PC-3 (cell line): ENCODE measurements at places on chromosomes 1 and 21.

- H3K27ac ChIP-seq: no peak overlapping the region
- no peak overlapping the region for H3K4me3 ChIP-seq
- no peaks in the 10 kb centered on the region for H3K4me1 ChIP-seq
Measured at GRCh38 chr1:223244366-223245103, 101.5 kb upstream of the TLR5 start.

DNA sequence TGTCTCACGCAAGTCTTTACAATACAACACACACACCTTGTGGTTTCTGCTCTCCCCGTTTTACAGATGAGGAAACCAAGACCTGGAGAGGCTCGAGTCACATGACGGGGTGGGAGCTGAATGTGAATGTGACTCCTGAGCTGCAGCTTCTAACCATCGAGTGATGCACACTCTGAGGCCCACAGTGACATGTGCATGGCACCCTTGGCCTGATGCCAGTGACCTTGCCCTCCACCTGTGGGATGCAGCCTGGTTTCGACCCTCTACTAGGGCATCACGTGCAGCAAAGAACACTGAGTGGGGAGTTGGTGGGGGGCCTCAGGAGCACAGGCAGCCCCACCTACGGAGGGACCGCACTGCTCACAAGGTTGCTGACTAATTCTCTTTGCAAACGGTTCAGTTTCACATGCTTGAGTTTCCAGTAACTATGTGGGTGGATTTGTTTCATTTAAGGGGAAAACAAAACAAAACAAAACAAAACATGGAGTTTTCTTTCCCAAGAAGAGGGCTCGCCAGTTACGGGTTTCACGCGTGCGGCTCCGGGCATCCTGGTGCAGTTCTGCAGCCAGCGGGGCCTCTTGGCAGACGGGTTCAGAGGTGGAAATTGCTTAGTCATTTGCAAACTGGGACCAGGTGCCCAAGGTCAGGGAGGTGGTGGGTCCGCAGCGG, 22.9 kb downstream of the SPSB1 start:
- H3K4me3 ChIP-seq: no peak overlapping the region
- no peaks in the 10 kb centered on the region for H3K36me3 ChIP-seq
- H3K27me3 ChIP-seq: no peaks in the 10 kb centered on the region
- no peak overlapping the region; the same call in 1 of the 2 replicates for H3K27ac ChIP-seq

DNA sequence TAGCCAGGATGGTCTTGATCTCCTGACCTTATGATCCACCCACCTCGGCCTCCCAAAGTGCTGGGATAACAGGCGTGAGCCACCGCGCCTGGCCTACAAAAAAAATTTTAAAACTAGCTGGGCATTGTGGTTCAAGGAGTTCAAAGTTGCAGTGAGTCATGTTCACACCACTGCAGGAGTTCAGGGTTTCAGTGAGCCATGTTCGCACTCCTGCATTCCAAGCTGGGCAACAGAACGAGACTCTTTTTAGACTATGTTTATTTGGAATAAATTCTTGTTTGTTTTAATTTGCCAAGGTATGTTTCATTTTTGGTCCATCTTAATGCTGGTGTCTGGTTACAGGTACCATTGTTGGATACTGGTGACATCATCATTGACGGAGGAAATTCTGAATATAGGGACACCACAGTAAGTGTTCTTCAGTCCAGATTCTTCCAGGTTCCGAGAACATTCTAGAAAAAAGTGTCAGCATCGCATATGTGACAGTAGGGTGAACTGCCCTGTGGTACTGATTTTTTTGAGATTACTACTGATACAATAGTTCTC, 3.9 kb downstream of the PGD start:
- no peaks in the 10 kb centered on the region for H3K27me3 ChIP-seq
- H3K4me1 ChIP-seq: peaks cover 21% of the 10 kb centered on the region
- peaks cover 42% of the 10 kb centered on the region for H3K36me3 ChIP-seq
- DNase-seq: no peak
- no peak overlapping the region for H3K27ac ChIP-seq

GRCh38 chr1:212561501-212561931, 47.0 kb upstream of the ATF3 start:
- DNase-seq: peak; percentile 96
- peak overlapping the region; percentile 63 for H3K27ac ChIP-seq
- H3K4me3 ChIP-seq: peak overlapping the region; percentile 41
- H3K36me3 ChIP-seq: no peaks in the 10 kb centered on the region
- no peaks in the 10 kb centered on the region for H3K27me3 ChIP-seq
- peaks cover 45% of the 10 kb centered on the region for H3K4me1 ChIP-seq

- no peak for DNase-seq
- H3K27ac ChIP-seq: no peak overlapping the region
- H3K4me3 ChIP-seq: no peak overlapping the region
- no peaks in the 10 kb centered on the region for H3K36me3 ChIP-seq
- 0 out of 2 replicates have a peak, but pooled peaks cover 3% of the 10 kb centered on the region for H3K27me3 ChIP-seq
- H3K4me1 ChIP-seq: no peaks in the 10 kb centered on the region
Measured at GRCh38 chr1:5552787-5553484, 439.3 kb downstream of the NPHP4 start.

GRCh38 chr1:54453022-54453421, 46.8 kb upstream of the SSBP3 start:
- no peak overlapping the region for H3K4me3 ChIP-seq
- no peaks in the 10 kb centered on the region for H3K27me3 ChIP-seq
- no peaks in the 10 kb centered on the region for H3K4me1 ChIP-seq
- no peak overlapping the region for H3K27ac ChIP-seq
- H3K36me3 ChIP-seq: no peaks in the 10 kb centered on the region

GRCh38 chr1:48851638-48852037, 74.9 kb upstream of the BEND5 start:
- no peak overlapping the region for H3K27ac ChIP-seq
- H3K27me3 ChIP-seq: no peaks in the 10 kb centered on the region
- DNase-seq: peak; percentile 9
- H3K36me3 ChIP-seq: no peaks in the 10 kb centered on the region
- H3K4me3 ChIP-seq: no peak overlapping the region
- H3K4me1 ChIP-seq: peaks cover 22% of the 10 kb centered on the region

GRCh38 chr1:98929437-98929836, 75.2 kb downstream of the PLPPR5 start:
- H3K4me1 ChIP-seq: peaks cover 10% of the 10 kb centered on the region
- no peak overlapping the region for H3K4me3 ChIP-seq
- no peak for DNase-seq

DNA sequence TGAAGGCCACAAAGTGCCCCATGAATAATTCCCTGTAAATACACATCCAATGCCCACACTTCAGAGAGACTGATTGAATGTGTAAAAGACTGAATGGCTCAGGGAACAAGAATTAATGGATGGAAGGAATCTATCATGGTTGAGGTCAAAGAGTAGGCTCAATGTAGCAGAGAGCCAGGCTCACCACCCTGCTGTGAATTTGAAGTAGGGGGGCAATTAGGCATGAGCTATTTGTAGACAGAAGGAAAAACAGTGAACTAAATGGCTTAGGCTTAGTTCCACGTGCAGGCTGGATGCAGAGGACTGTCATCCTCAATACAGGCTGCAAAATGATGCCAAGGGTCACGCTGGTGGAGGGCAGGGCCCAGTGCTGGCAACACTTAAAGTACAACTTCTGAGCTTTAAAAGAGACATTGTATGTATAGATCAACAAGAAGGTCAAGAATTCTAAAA, 22.9 kb upstream of the IGSF3 start:
- no peak overlapping the region for H3K4me3 ChIP-seq
- H3K27ac ChIP-seq: no peak overlapping the region
- H3K4me1 ChIP-seq: peaks cover 22% of the 10 kb centered on the region
- no peaks in the 10 kb centered on the region for H3K27me3 ChIP-seq
- no peaks in the 10 kb centered on the region for H3K36me3 ChIP-seq
